ENCODE measurements at places on chromosomes 11 and 22.

DNA sequence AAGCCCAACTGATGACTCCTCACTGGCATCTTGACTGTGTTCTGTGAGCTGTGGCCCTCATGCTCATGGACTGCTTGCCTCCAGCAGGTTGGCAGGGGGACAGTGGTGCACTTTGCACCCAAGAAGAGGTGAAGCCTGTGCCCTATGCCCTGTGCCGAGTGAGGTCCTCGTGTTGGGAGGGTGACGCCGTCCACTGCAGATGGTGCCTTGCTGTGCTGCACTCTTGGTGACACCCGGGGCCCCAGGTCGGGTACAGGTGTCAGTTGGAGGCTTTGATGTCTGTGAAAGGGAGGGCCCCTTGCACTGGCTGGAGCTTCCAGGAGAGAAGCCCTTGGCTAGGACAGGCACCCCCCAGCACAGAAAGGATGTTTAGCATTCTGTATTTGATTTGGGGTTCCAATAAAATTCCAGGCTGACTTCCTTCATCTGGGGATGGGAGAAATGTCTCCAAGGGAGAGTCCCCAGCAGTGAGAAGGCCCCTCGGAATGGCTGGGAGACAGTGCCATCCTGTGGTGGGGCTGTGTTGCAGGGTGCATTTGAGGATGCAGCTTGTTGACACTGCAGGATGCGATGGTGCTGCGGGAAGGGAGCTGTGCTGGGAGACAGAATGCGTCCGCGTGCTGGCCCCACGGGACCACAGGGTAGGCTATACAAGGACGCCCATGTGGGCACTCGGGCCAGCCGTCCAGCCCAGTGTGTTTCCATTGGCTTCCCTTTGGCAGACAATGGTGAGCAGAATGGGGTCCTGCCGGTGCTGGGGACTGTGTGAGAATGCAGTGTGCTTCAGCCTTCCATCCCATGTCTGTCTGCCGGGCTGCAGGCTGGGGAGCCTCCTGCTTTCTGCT is 2.5 kb upstream of the ZDHHC8 start:
- no peak for DNase-seq

GRCh38 chr11:17379383-17380180 is 8.9 kb downstream of the KCNJ11 start:
- DNase-seq = no peak

DNA sequence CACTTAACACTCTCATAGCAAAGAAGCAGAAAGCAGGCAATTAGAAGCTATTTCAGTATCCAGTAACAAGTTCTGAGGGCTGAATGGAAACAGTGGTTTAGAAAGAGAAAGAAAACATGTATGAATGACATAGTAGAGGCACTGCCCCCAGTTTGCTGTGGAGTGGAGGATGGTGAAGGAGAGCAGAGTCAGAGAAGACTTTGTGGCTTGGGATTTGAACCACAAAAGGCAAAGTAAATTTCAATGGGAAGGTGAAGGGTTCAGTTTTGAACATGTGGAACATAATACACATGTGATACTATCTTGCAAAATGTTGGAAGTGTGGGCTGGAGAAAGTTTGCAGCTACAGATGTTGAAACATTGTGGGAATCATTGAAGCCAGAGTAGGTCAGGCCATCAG is 81.4 kb downstream of the SNX19 start:
- DNase-seq = no peak

GRCh38 chr11:17612221-17613188 is 65.4 kb downstream of the OTOG start:
- no peak for DNase-seq

DNA sequence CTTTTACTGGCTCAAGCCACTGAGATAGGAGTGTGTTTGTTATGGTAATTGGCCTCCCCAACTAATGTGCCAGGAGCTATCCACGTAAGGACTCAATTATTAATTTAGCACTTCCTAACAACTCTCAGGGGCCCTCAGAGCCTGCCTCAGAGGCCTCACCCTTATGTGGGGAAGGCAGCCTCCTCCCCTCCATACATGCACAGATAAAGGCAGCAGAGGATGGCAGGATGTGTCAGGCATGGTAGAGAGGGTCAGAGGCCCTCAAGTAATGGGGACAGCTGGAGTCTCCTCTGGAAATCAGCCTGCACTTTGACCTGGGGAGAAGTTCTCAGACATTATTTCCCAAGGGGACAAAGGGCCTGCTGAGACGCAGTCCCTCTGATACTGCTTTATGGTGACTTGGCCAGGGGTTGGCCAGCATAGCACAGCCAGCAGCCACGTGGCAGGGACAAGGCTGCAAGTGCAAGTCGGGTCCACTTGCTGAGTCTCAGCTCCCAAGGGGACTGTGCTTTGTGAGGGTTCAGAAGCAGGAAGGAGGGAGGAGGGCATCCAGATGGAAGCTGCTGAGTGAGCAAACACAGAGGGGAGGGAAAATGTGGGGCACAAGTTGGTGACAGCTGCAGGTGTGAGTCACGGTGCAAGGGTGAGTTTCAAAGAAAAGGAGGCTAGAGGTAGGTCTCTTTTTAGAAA is 17.0 kb downstream of the MOGAT2 start:
- no peak for DNase-seq

GRCh38 chr11:124754710-124755109 is 2.7 kb upstream of the VSIG2 start:
- no peak for DNase-seq

- no peak for DNase-seq
Measured at GRCh38 chr22:19181786-19182471, 3.4 kb upstream of the SLC25A1 start.

- DNase-seq = no peak
Measured at GRCh38 chr22:37167176-37167980, 17.7 kb upstream of the IL2RB start.

DNA sequence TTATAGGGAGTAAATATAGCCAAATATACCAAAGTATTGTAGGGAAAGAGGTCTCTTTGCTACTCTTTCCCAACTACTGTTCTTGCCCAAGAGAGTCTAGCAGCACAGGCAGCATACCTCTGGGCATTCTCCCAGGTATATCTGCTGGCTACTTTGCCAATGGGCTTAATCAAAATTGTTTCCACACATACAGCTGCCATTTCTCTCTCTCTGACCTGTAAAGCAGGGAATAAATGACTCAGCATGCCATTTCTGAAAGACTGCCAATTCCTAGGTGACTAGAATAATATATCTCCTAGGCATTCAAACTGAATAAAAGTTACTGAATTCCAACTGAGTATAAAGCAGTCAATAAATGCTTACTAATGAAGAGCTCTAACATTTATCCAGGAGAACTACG is 44.6 kb downstream of the RDX start:
- peak; percentile 20 for DNase-seq

- DNase-seq = no peak
Measured at GRCh38 chr11:72648384-72649136, 25.7 kb downstream of the PDE2A start.

DNA sequence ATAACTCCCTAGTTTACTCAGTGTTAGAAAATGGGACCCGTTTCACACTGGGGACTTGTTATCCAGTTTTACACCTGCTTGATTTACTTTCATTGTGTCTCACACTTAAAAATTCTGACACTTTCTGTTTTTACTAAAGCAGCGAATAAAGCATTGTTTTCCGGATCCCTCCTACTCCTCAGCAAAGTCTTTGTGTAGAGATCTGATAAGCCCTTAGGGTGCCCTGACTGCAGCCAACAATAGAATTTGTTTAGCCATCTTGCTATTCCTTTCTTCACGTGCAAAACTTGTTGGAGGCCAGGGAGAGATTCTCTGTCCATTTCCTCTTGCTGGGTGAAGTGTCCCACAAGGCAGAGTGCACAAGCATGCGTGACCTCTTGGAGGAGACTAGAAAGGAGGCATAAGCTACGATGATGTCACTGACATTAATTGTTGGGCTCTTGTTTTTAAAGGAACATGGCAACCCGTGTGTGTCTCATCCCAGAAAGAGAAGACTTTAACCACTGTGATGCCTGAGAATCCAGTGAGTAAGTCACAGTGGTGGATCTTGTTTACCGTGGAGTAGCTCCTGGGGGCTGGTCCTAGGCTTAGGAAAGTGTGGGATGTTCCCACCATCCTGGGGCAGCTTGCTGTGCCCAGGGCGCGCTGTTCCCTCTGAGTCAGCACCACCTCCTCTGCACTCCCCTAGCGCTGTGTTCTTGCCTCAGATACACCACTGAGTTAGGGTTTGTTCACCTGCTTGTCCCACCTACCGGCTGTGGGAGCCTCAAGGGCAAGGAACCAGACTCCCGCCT is 27.7 kb downstream of the MICAL2 start:
- DNase-seq = no peak

GRCh38 chr11:93577286-93577685 is 34.1 kb upstream of the SMCO4 start:
- no peak for DNase-seq

- DNase-seq = no peak
Measured at GRCh38 chr11:4865855-4866254, 15.8 kb upstream of the OR51T1 start.

All from HTR-8/SVneo (cell line).